Right forelimb (tissue), 1 donor: ENCODE measurements at places on chromosomes 12 and 14.

DNA sequence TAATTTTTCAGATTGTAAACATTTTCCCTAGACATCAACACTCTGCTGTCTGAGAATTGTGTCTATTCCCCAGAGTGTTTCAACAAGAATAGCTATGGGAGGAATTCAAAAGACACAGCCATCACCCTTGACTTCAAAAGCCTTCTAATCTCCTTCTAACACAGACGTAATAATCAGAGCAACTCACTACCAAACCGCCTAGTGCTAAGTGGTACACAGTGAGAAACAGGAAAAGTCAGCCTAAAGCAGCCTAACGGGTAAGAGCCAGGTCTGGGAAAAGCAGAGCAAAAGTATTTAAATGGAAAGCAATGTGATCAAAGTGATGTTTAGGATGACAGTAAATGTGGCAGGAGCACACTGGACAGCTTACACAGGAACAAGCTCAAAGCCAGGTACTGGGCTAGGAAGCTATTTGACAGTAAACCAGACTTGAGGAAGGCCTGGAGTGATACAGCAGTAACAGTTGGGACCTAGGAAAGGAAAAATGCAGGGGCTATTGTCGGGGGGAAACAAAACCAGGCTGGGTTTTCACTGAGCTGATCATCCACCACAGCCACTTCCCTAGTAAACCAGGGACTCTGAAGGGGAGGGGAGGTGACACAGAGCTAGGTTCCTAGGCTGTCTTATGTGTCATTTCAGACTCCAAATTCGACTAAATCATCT, 29.4 kb downstream of the CORO1C start:
- no peak for DNase-seq

DNA sequence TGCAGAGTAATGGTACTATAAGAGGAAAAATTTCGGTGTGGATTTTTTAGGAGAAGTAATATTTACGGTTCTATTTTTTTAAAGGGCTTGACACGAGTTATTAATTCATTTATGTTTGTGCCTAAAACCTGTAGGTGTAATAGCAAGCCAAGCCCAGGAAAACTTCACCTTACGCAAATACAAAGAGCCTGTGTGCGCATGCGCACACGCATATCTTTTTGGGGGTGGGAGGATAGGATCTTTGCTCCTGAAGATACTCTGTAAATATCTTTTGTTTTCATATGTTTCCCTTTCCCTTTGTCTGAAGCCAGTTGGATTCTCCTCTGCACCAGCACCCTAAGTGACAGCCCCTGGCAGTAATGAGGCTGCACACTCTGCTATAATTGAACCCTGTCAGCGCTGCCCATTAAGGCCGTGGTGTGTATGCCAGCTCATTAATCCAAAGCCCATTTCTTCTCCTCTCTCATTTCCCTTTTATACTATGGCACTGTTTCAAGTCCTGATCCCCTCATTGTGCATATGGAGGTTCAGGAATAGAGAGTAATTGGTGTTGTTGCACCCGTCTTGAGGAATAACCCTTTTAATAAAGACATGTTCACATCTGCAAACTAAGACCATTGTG, 327.2 kb upstream of the E2F7 start:
- DNase-seq, result no peak

- DNase-seq, result no peak
Observed at GRCh38 chr12:88884600-88884999, 304.3 kb upstream of the KITLG start.

- no peak for DNase-seq
Observed at GRCh38 chr14:93318927-93319326, 13.9 kb downstream of the BTBD7 start.

DNA sequence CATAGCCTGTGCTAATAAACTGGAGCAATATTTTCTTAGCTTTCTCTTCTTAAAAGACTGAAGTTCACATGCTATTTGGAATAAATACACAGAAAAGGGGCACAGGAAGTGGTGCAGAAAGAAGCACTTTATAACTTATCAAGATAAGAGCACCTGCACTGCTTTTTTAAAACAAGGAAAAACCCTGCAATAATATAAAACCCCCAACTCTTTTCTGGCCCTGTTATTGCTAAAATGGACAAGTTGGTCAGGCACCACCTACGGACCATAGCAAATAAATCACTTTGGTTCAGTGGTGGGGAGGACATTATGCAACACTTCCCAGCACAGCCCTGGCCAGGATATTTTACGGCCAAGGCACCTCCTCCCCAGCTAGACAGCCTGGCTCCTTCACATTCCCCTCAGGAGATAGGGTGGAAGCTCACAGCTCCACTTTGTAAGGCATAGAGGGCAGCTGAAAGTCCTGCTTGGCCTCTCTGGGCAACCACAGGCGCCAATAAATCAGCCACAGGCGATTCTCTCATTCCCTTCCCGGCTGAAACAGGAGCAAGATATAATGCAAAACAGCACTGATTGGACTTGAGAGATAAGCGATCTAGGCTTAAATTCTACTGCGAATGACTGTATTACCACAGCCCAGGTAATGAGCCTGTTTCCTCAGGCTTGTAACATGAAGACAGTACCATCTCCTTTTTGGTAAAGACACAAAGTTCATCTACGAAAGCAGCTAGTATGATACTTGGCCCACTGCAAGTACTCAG, 2.0 kb downstream of the ZBTB25 start:
- no peak for DNase-seq

DNA sequence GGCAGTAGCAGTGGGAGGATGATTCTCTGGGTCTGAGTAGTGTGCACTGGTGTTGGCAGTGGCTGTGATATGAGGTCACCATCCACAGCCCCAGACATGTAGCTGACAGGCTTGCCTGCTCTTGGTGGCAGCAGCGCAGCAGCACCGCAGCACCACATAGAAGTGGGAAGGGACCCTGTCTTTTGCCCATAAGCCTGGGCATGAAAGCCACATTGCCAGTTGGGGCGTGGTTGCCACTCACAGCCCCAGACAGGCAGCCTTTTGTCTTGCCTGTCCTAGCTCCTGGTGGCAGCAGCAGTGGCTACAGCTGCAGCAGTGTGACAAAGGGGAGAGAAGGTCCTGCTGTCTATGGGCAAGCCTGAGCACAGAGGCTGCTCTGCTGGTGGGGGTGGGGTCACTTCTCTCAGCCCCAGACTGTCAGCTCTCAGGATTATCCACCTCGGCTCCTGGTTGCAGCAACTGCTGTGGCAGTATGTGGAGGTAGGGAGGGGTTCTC, 71.5 kb downstream of the BRMS1L start:
- no peak for DNase-seq

- DNase-seq, result no peak
Observed at GRCh38 chr12:4530982-4531586, 7.6 kb upstream of the RAD51AP1 start.

GRCh38 chr12:80791863-80792262, 75.2 kb downstream of the MYF5 start:
- no peak for DNase-seq

DNA sequence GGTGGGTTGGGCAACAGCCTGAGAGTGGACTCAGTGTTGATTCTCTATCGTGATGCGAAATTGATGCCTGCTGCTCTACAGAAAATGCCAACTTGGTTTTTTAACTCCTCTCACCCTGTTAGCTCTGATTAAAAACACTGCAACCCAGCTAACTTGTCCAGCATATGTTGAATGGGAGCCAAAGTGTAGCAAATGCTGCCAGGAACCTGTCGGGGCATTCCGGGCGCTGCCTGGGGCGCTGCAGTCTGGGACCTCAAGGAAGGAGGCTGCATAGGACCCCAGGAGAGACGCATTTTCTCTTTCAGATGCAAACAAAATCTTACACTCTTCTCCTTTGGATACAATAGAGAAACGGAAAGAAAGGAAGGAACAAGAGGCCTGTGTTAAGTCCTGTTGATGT, 3.9 kb downstream of the B3GNT4 start:
- DNase-seq, result no peak

GRCh38 chr12:124466216-124467128, 100.9 kb downstream of the NCOR2 start:
- DNase-seq, result peak; percentile 57

DNA sequence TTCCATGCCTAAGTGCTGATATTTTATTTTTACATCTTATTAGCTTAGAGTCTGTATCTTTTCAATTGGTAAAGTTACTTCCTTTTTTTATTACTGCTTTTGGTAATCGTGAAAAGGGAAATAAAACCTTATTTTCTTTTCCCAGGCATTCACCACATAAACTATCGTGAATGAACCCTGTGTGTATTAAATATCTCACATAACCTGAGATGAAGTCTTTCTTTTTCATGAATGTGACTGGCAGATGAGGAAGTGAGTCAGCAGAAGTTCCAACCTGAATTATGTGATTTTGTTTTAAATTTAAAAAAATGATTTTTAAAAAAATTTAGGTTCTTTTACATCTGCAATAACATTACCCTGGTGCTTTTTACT, 26.0 kb downstream of the MYBPC1 start:
- no peak for DNase-seq

- no peak for DNase-seq
Observed at GRCh38 chr12:62146318-62146717, 113.9 kb upstream of the USP15 start.

DNA sequence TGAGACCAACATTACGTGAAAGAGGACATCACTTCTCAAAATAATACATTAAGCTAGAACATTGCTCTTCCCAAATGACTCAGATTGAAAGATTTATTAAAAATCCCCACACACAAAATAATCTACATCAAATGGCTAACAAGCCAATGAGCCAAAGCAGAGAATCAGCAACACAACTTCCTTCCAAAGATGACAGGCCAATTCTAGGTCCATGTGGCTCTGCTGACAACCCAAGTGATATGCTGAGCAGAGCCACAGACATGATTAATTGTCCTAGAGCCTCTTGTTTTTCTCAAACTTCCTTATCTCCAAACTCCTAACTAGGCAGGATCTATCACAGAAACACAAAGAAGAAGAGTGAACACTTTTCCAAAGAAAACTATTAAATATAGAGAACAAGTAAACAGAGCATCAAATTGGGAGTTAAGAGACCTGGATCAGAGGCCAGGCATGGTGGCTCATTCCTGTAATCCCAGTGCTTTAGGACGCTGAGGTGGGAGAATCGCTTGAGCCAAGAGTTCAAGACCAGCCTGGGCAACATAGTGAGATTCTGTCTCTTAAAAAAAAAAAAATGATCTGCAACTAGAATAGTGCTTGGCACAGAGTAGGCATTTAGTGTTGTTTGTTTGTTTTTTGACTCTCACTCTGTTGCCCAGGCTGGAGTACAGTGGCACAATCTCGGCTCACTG, 38.5 kb downstream of the SENP1 start:
- no peak for DNase-seq

GRCh38 chr12:121576851-121577391, 3.9 kb downstream of the KDM2B start:
- peak; percentile 44 for DNase-seq

DNA sequence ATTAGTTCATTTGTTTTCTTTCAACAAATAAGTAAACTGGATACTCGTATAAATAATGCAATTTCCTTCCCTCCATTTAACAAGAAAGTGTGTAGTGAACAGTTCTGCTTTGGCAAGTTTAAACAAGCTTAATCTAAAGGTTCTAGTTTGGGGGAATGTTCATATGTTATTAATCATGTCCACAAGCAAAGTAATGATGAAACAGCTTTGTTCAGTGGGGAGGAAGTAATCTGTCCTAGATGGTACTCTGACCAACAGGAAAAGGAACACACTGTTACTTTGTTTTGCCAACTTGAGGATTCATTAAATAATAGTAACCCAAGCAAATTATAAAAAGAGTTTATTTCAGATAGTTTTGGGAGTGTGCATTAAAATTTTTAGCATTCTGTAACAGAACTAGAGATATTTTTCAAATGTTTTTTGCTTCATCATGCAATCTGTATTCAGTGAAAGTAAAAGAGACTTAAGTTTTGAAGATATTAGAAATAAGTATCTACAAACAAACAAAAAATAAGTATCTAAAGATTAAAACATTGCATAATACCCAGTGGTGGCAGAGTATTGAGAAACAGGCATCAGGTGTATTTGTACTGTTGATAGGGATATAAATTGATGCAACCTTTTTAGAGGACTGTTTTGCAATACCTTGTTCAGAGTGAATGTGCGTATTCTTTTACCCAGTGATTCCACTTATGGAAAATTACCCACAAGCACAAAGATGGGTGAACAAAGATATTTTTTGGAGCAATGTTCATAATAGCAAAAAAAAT, 61.1 kb downstream of the RAB35 start:
- no peak for DNase-seq

- no peak for DNase-seq
Observed at GRCh38 chr12:85448548-85449139, 168.6 kb downstream of the ALX1 start.

DNA sequence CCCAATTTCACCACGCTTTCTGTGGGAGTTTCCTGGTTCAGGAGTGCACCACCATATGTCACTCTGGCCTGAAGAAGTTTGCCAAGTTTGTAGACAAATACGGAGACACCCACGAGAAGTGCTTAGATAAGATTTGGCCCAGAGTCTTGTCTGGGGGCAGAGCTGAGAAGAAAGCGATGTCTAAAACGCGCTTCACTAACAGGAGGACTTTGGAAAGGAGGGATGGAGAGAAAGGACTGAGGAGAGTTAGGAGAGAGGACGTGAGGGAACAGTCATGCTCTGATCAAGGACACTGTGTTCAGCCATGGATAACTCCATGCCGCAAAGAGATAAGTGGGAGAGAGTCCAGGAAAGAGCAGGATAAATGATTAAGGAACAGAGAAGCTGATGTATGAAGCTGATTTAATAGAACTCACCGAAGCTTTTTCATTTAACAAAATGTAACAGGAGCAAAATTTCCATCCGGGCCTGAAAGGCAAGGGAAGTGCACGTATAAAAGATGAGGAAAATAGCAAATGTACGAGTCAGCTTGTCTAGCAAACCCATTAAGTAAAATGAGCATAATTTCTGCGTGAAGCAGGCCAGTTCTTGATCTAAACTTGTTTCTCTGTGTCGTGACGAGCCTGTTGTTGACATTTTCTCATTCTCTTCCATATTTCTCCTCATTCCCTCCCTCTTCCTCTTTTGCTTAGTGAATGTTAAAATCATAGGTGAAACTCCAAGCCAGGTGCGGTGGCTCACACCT, 23.4 kb upstream of the MAP3K9 start:
- DNase-seq, result no peak
